Daoy (cell line): ENCODE measurements at places on chromosomes 4 and X. TPM values are rescaled to one million over a fixed set of nuclear protein-coding genes. Genes with fewer than 3 reads are reported as not detected.
A peak's percentile ranks its signal among the peaks of the same experiment; 100 is the strongest.

DNA sequence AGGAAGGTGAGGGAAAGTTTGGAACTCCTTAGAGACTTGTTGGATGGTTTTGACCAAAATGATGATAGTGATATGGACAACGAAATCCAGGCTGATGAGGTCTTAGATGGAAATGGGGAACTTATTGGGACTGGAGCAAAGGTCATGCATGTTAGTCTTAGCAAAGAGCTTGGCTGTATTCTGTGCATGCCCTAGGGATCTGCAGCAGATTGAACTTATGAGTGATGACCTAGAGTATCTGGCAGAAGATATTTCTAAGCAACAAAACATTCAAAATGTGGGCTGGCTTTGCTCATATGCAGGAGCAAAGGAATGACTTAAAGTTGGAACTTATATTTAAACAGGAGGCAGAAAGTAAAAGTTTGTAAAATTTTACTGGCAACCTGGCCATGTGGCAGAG lies 489.3 kb upstream of the DIPK2B start:
- DNase-seq, result no peak

DNA sequence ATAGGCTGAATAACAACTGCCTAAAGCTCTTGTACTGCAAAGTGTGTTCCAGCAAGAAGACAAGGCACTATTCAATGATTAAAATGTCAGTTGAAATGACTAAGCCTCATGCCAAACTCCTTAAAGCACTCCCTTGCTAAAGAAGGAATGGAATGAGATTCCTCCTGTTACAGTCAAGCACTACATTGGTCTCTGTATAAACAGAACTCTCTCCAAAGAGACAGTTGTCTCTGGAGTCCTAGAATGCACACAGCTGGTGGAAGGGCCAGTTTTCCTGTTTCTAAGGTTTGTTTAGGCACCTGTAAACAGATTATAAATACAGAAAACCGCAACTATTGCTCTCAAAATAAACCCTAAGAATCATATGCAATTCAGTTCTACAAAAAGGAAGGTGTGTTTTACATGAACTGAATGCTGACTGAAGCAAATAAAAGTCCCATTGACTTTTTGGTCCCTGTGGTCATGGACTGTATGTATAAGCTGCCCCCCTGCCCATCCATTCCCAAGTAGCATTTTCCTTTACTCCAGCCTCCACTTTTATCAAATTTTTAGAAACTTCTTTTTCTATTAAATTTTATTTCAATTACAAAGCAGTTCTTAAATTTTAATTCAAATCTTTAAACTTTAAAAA lies 47.0 kb downstream of the FAT1 start:
- peak; percentile 40 for DNase-seq

- no peak for DNase-seq
These were observed 8.0 kb upstream of the ARSJ start for GRCh38 chr4:113987382-113987941.

DNA sequence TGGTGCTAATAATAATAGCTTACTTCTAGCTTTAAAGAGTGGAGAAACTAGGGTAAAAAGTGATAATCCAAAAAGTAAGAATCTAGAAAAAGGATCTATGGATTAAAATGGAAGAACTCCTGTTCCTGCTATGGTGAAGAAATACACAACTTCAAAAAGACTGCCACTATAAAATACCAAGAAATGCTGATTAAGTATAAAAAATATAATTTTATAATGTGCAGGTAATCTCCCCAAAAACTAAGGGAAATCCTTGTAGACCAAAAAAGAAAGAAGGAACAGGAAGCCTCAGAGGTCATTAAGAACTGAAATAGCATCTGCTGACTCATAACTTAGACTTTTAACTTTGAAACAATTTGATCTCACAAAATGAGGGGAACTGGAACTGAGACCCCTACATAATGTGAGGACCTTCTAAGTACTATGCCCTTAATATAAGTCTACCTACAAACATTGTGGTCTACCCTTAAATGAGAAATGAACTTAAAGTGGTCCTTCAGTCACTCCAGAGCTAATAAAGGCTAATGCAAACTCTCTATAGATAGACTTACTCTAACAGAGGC lies 50.6 kb upstream of the SRPX start:
- no peak for DNase-seq

GRCh38 chr4:88169298-88169697 lies 10.9 kb upstream of the ABCG2 start:
- DNase-seq, result no peak

DNA sequence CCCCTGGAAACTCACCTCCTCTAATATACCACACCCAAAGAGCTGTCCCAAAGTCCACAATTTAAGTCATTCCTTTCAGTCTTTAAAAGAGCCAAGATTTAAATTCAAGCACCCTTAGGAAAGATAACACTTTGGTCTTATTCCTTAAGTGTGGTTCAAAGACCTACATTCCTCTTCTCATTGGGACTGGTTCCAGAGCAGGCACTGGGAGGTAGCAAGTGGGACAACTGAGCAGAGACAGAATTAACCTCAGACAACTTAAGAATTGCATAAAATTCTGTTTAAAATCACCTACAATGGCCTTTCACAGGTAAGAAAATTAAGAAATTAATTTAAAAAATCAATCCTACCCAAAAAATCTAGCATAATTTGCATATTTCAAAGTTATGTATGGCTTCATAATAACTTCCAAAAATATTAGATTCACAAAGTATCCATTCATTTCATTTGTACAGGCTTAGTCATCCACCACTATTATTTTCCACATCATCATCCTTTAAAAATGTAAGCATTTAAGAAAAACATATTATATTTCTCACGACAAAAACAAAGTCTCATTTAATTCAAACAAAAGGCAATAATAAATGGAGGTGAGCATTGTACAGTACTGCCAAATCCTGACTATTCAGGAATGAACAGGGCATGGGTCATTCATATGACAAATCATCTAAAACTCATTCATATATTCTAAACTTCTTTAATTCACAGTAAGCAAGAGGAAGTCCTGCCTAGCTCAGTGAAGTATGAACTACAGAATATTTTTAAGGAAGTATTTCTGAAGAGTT lies 13.6 kb downstream of the PRSS12 start:
- DNase-seq, result peak; percentile 24

GRCh38 chr4:100721077-100721476 lies 203.3 kb upstream of the EMCN start:
- no peak for DNase-seq

DNA sequence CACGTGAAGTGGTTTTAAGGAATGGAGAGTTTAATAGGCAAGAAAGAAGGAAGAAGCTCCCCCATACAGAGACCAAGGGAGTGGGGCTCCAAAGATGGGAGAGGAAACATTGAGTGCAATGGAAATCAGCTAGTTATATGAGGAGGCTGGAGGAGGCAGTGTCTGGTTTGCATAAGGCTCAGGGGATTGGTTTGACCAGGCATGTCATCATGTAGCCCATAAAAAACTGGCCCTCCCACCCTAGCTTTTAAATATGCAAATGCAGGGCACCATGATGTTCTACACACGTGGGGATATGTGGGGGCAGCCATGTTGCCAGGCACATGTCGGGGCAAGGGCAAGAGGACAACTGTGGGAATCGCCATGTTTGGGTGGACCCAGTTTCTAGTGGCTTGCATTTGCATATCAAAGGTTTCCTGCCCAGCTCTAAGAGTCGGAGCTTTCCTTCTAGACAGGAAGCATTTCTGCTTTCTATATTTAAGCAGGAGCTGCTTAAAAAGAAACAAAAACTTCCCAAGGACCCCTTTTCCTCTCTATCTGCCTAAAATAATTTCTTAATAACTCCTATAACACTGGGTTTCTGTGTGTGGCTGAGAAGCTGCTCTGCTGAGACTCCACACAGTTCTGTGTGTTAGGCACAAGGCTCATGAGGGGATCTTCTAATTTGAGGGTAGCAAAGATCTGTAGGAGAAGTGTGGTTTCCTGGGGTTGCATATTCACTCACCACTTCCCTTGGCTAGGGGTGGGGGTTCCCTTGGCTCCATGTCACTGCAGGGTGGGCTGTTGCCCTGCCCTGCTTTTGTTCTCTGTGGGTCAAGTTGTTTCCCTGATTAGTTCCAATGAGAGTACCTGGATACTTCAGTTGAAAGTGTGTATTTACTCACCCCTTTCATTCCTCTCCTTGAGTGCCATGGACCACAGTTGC lies 113.5 kb downstream of the VSIG4 start:
- no peak for DNase-seq

GRCh38 chr4:122705009-122705408 lies 27.5 kb upstream of the BBS12 start:
- DNase-seq, result no peak

GRCh38 chrX:45524296-45524695 lies 323.6 kb upstream of the DIPK2B start:
- no peak for DNase-seq

- peak; percentile 5 for DNase-seq
These were observed 37.5 kb upstream of the BRS3 start for GRCh38 chrX:136450050-136450830.

- no peak for DNase-seq
These were observed 456.6 kb downstream of the MAGEB5 start for GRCh38 chrX:26672571-26672970.

The SMIM10L2A gene
- total RNA-seq, result 0.12 and 0.17 TPM in 2 replicates

DNA sequence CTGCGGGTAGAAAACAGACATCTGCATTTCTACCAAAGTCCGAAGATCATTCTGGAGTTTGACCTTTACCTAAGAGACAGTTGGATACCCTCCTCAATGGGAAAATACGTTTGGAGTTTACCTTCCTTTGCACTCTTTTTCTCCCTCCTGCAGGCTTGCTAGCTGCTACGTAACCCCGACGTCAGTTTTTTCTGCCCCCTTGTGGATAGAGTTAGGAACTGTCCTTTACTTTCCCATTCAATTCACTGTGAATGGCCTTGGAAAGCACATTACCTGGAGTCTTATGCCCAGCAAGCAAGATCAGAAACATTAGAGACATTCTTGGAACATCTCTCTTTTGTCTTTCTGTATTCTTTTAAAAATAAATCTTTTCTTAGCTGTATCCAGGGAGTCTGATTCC lies 250.7 kb downstream of the NAP1L3 start:
- no peak for DNase-seq

- peak; percentile 6 for DNase-seq
These were observed 92.2 kb upstream of the PGRMC2 start for GRCh38 chr4:128379860-128380259.

- no peak for DNase-seq
These were observed 447.1 kb downstream of the MID1IP1 start for GRCh38 chrX:39248330-39248729.

- no peak for DNase-seq
These were observed 673.9 kb downstream of the SH3BGRL start for GRCh38 chrX:81875800-81876199.

GRCh38 chrX:141609111-141609510 lies 19.6 kb downstream of the SPANXA2 start:
- no peak for DNase-seq

DNA sequence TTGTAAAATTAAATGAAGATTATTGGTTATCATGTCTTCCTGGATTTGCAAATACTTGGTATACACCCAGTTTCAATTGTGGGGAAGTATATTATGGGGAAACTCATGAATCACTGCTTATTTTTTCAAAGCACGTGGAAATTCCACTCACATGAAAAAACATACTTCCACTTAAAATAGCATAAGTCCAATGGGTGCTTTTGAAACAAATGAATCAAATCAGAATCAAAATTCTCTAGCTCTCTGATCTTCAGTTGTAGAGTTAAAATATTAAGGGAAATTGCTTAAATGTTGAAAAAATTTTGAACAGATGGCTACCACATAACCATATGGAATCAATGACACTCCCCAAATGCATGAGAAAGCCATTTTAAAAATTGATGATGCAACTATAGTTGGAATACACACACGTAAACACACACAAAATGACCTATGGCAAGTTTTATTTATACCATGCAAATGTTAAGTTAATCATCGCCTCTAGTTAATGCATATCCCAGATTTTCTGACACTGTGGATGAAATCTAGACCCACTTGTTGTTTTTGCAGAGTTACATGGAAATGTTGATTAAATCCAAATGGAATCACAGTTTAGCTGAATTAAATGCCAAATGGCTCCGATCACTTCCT lies 93.2 kb downstream of the ARSF start:
- DNase-seq, result no peak

DNA sequence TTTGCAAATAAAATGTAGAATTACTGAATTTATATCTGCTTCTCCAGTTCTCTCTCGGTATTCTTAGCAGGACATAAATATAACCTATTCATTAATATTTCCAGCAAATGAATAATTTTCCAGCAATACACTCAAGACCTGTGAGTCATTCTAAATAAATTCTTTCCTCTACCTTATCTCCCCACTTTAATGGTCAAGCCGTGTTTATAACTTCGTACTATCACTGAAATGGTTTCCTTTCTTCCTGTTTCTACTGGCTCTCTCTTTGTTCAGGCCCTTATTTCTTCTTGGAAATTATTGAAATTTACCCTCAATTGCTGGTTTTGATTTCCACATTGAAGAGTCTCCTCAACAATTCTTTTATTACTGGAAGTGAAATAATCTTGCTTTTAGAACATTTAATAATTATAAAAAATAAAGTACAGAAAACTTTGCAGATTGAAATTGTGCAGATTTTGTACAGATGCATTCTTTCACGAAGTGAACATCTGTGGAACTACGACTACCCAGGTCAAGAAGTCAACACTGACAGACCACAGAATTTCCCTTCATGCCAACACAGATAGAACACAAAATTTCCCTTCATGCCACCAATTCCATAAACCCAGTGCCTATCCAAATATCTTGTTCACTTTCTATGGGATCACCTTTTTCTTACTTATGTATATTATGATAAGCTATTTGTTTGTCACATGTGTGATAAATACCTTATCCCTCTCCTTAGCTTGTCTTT lies 205.7 kb downstream of the FAT4 start:
- DNase-seq, result no peak

DNA sequence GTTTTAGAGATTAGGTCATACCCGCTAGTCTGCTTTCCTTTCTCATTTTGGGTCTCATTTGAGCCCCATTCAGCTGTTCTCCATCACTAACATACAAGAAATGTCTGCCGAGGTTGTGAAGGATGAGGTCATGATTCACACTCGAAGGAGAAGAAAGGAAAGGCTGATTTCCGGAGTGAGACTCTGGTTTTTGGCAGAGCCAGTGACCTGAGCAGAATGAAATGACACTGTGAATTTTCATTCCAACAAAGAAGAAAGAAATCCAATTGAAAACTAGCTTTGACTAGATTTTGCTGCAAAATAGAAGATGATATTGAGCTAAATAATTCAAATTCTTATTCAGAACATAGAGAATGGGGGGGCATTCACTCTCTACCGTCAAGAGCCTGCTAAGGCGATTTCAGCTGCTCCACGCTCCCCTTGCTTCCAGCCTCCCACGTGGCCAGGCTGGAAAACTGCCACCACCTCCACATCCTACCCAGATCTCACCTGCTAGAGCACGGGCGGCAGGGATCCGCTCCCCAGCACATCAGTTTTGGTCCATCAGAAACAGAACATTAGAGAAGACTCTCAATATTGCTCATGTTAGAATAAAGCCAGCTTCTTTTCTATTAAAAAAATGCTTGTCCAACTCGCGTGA lies 39.0 kb downstream of the F11 start:
- DNase-seq, result peak; percentile 29

The TAPT1 gene
- total RNA-seq, result 21.9 and 28.3 TPM in 2 replicates

GRCh38 chr4:186915816-186916215 lies 192.2 kb upstream of the FAT1 start:
- DNase-seq, result no peak

GRCh38 chr4:40309250-40309774 lies 25.8 kb upstream of the CHRNA9 start:
- peak; percentile 87 for DNase-seq
